Muscle of leg (tissue), 16 donors: ENCODE measurements at places on chromosomes 4 and X. TPM values are rescaled to one million over a fixed set of nuclear protein-coding genes. Genes with fewer than 3 reads are reported as not detected.

DNA sequence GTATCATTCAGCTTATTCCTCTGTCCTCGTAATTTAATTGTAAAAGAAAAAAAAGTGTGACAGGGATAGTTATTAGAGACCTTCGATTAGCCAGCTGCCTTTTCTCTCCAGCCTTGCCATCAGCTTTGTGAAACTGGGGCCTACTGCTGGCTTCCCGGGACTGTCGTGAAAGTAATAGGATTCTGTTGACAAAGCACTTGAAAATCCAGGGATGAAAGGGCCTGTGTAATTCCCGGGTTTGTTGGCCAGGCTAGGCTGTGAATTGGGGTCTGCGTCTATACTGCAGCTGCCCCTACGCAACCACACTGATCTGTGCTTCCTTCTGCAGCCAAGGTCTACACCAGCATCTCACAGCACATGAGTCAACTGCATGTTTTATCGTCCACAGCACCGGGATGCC is 120.4 kb upstream of the SCML1 start:
- DNase-seq: no peak

- DNase-seq: no peak
Measured at GRCh38 chrX:67654301-67654700, 110.5 kb downstream of the AR start.

GRCh38 chrX:133868250-133868649 is 117.1 kb downstream of the GPC3 start:
- no peak for DNase-seq

- no peak for DNase-seq
Measured at GRCh38 chrX:148592595-148592994, 92.2 kb downstream of the AFF2 start.

DNA sequence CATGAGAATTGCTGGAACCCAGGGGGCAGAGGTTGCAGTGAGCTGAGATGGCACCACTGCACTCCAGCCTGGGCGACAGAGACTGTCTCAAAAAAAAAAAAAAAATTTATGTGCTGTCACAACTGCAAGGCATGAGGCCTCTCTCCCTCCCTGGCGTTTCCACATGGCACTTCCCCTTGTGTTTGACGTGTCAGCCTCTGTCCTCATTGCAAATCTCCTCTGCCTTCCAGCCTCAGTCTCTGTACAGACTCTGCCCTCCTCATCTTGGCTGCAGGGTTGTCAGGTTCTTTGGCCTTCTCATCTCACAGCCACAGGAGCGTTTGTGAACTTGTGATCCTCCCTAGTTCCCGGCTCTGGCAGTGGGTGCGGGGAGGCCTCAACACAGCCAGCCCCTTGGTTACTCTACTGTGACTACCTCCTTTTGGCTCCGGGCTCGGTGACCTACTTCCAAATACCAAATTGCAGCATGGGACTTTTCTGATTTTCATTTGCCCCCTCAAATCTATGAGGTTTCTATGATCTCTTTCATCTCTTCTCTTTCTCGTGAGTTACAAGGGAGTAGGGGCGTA is 250.0 kb downstream of the CBR4 start:
- DNase-seq: no peak

DNA sequence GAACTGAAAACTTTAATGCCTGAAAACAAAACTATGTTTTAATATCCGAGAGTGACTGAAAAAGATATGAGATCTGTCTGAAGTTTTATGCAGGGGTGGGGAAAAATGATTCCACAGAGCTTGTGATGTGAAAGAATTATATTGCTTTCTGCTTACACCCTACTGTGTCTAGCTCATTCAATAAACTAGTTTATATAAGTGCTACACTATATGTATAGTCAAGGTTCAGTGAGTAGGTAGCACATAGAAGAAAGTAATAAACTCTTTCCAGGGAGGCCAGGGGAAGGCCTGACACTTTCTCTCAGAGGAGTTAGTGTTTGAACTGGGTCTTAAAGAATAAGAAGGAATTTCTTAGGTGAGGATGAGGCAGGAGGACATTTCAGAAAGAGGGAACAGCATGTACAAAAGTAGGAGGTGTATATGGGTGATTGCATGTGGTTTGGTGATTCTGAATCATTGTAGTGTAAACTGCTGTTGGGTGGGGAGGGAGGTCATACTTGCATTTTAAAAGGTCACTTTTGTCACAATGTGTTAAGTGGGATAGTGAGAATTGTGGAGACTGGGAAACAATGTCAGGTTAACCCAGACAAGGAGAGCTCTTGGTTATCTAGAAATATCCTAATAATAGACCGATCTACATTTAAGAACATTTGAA is 25.1 kb upstream of the TEX13D start:
- no peak for DNase-seq

GRCh38 chr4:34733185-34733941 is 1511.0 kb downstream of the ARAP2 start:
- DNase-seq: peak; percentile 32

Gene AFF2
- 6.1 TPM for total RNA-seq
